ENCODE measurements at places on chromosomes 11 and 22.
A peak's percentile ranks its signal among the peaks of the same experiment; 100 is the strongest.

- H3K4me3 ChIP-seq, result no peak overlapping the region
- no peak overlapping the region for H3K27ac ChIP-seq
- peaks cover 2% of the 10 kb centered on the region for H3K36me3 ChIP-seq
- H3K4me1 ChIP-seq, result no peaks in the 10 kb centered on the region
Measured at GRCh38 chr22:32080904-32081303, 37.8 kb downstream of the SLC5A1 start.

GRCh38 chr11:23212807-23213206, 352.5 kb upstream of the CCDC179 start:
- no peaks in the 10 kb centered on the region for H3K36me3 ChIP-seq
- H3K27me3 ChIP-seq, result no peaks in the 10 kb centered on the region
- DNase-seq, result no peak
- no peak overlapping the region for H3K4me3 ChIP-seq
- no peaks in the 10 kb centered on the region for H3K4me1 ChIP-seq
- no peak overlapping the region for H3K27ac ChIP-seq

DNA sequence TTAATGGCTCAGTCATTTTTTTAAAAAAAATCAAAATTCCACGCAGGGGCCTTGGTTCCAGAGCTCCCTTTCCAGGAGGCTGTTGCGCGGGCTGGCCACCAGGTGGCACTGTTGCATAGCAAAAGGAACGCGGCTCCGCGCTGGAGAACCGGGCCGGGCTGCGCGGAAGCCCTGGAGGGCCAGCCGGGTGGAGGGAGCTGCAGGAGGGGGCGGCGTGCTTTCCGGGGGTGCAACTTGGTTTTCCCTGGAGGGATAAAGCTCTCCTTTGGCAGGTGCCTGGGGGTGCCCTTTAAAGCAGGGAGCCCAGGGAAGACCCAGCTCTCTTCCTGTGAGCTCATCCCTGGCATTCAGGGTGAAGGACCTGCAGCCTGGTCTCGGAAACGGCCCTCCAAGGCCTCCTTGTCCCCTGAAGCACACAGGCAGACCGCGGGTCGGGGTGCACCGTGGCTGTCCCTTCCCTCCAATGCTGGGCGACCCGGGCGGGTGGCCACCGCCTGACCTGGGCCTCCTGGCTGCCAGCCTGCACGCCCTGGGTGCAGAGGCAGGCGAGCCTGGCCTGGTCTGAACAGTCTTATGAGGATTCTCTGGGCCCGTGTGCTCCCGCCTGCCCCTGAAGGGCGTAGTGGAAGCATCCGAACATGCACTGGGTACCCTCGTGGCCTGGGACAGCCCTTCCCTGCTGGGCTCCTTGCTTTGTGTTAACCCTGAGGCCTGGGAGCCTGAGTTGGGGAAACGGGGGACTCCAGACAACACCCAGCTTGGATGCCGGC, 23.4 kb downstream of the KRTAP5-5 start:
- peaks cover 3% of the 10 kb centered on the region for H3K36me3 ChIP-seq
- DNase-seq, result peak; percentile 73
- H3K27me3 ChIP-seq, result peaks cover 45% of the 10 kb centered on the region

DNA sequence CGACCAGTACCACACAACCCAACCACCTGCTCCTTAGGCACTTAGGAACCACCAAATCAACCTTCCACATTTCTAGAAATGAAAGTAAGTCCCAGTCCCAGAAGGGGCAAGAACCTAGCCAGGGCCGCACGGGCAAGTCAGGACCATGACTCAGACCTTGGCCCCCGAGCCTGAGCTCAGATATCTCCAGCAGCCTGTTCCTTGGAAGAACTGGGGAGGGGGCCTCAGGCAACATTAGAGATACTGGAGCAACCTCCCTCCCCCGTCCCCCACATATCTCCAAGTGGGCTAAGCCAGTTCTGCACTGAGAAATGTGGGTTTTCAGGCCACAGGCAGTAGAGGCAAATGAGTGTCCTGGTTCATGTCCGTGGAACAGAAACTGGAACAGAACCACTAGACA, 7.7 kb downstream of the ARAP1 start:
- peaks cover 8% of the 10 kb centered on the region for H3K36me3 ChIP-seq
- peak overlapping the region; percentile 98 for H3K27ac ChIP-seq
- peaks cover 75% of the 10 kb centered on the region for H3K4me1 ChIP-seq

DNA sequence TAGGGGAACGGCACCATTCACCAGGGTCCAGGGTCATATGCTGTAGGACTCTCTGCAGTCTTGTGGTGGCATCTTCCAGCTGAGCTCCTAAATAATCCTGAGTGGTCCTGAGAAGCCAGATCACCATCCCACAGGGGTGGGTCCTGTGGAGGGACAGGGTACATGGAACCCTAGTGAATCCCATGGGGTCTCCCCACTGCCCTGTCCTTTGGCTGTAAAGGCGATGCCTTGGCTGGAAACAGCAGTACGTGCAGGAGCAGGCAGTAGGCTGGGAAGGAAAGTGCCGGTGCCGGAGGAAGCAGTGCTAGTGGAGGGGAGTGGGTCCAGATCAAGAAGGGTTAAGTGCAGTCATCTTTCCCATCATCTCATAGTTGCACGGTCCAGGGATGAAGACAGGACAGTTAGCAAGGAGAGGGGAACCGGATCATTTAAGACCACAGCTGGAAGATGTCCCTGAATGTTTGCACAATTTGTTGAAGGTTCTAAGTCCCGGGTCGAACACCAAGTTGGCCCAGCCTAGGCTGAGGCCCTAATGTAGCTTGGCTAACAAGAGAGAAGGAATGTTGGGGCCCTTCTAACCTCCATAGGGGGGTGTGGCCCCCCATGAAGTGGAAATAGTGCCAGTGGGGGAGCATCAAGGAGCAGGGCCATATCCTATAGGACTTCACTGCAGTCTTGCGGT, 18.1 kb downstream of the TSPAN32 start:
- H3K4me1 ChIP-seq, result peaks cover 12% of the 10 kb centered on the region
- H3K27ac ChIP-seq, result no peak overlapping the region
- peaks cover 15% of the 10 kb centered on the region for H3K27me3 ChIP-seq
- peaks cover 2% of the 10 kb centered on the region for H3K36me3 ChIP-seq
- DNase-seq, result no peak

- H3K36me3 ChIP-seq, result no peaks in the 10 kb centered on the region
- H3K4me1 ChIP-seq, result no peaks in the 10 kb centered on the region
- no peak overlapping the region for H3K4me3 ChIP-seq
- DNase-seq, result no peak
- H3K27ac ChIP-seq, result no peak overlapping the region
Measured at GRCh38 chr11:47020793-47021526, 84.4 kb downstream of the CSTPP1 start.

DNA sequence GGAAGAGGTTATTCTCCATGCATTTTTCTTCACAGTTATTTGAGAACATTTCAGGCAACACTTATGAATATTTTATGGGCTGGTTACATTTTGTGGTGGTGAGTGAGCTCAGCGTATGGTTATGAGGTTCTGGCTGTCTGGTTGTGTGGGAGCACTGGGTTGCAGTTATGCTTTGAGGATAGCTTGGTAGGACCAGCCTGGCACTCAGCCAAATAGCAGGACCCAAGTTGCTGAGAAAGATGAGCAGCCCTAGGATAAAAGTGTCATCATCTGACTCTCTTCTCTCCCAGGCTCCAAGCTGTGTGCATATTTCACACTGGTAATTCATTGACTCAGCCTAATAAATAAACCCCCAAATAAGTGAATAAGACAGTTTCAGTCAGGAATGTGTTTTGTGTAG, 8.1 kb upstream of the SRSF8 start:
- H3K4me3 ChIP-seq, result no peak overlapping the region
- H3K27me3 ChIP-seq, result peaks cover 54% of the 10 kb centered on the region
- no peak for DNase-seq

DNA sequence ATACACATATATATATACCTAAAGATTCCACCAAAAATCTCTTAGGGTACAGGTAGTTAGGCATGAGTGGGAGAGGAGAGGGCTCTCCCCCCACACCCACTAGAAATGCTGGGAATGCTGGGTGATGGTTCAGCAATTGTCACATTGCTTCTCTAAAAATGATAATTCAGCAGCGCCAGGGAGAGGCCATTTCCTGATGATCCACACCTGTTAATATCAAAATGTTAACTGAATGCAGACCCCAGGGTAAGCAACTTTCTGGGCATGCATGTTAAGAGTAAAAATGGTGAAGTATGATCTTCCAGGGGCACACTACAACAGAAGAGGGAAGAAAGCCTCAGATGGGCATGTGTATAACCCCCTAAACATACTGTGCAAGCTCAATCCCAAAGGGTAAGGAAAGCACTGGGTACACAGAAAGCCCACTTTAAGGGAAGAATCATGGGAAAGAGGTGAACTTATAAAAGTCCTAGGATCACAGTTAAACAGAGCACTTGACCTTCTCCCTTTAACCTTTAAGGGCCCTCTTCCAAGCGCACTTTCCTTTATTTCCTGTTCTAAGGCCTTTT, 67.6 kb upstream of the GNAZ start:
- H3K4me3 ChIP-seq, result no peak overlapping the region
- no peak for DNase-seq
- H3K27me3 ChIP-seq, result peaks cover 74% of the 10 kb centered on the region
- H3K36me3 ChIP-seq, result no peaks in the 10 kb centered on the region
- no peak overlapping the region for H3K27ac ChIP-seq

GRCh38 chr22:23893945-23894709, at the start of gene MIF:
MIF (plus strand) TSS chr22:23894383; CDS start chr22:23894475, 92 bp downstream.
- peak; percentile 99 for DNase-seq
- H3K27ac ChIP-seq, result peak within 1 kb of the TSS; percentile 96
- H3K27me3 ChIP-seq, result no peaks in the 10 kb centered on the region
- H3K4me3 ChIP-seq, result peak within 1 kb of the TSS; percentile 93

DNA sequence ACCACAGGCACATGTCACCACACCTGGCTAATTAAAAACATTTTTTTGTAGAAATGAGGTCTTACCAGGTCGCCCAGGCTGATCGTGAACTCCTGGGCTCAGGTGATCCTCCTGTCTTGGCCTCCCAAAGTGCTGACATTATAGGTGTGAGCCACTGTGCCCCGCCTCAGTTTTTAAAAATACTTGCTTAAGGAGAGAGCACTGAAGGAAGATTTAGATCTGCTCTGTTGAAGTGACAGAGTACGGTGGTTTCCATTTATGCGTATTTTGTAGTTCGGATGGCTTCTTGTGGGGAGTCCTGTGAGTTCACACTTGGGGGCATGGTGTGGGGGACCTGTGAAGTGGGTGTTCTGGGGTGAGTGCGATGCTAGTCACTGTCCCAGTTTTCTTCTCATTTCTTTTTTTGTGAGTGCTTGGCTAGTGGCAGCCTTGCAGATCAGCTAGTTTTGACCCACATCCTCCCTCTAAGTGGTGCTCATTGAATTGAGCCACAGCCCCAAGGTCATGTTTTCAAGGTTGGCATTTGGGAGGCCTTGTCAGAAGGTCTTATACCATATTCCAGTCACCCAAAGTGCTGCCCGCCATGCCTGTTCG, 31.5 kb downstream of the PTPRJ start:
- peaks cover 66% of the 10 kb centered on the region for H3K4me1 ChIP-seq
- peak; percentile 44 for DNase-seq
- H3K27ac ChIP-seq, result peak overlapping the region; percentile 97
- peaks cover 15% of the 10 kb centered on the region for H3K36me3 ChIP-seq

GRCh38 chr11:86124251-86125233, 55.7 kb upstream of the PICALM start:
- H3K36me3 ChIP-seq, result peaks cover 1% of the 10 kb centered on the region
- H3K4me1 ChIP-seq, result peaks cover 6% of the 10 kb centered on the region
- no peak overlapping the region for H3K4me3 ChIP-seq
- H3K27ac ChIP-seq, result no peak overlapping the region
- no peak for DNase-seq

DNA sequence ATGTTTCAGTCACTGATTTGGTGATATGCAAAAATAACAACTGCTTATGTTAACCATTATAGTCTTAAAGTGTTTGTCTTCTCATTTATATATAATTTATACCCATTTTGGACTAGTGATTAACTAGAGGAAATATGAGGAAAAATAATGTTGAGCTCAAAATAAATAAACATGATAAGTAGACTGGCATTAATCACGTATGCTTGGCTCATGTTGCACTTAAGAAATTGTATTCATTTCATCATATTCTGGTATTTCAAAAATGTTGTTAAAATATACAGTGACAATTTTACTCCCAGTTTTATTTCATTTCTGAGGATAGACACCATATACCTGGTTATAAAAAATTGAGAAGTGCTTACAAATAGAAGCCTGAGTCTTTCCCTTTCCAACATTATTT, 3.8 kb upstream of the OR10D3 start:
- H3K27ac ChIP-seq, result no peak overlapping the region
- H3K4me1 ChIP-seq, result no peaks in the 10 kb centered on the region
- peaks cover 12% of the 10 kb centered on the region for H3K27me3 ChIP-seq

DNA sequence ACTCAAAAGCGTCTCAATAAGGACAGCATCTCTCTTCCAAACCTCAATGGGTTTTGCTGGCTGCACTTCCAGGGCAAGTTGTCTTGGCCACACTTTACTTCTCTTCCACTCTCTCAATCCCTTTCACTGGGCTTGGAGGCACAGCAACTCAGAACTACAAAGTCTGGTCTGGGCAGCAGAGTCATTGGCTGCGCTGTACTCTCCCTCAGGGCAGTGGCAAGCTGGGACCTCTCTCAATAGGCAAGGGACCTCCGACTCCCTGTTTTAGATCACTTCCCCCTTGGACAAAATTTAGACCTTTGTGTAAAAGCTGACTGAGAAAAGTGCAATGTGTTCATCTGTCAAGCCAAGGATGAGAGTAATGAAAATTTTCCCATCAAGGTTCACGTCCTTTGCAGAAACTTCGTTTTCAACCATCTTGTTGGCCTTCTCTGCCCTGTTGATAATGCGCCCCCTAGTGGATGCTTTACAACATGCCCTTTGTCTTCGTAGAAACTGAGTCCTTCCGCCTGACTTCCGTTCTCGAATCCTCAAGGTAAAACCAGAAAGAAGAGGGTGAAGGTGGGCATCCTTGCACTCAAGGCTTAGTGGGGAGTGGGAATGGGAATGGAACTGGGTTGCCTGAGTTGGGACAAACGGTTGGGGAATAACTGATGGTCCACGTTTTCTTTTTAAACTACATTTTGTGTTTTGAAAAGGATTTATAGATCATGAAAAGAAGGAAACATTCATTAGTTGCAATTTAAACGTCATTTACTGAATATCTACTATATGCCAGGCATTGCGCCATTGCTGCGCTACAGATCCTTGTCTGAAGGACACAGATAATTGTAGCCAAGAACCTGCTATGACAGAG, 99.1 kb downstream of the CD44 start:
- H3K4me1 ChIP-seq, result peaks cover 74% of the 10 kb centered on the region
- H3K27ac ChIP-seq, result peak overlapping the region; percentile 81
- peaks cover 20% of the 10 kb centered on the region for H3K36me3 ChIP-seq
- H3K27me3 ChIP-seq, result no peaks in the 10 kb centered on the region
- DNase-seq, result peak; percentile 42

- no peak for DNase-seq
- H3K27me3 ChIP-seq, result no peaks in the 10 kb centered on the region
- no peak overlapping the region for H3K27ac ChIP-seq
- H3K4me1 ChIP-seq, result peaks cover 39% of the 10 kb centered on the region
- peaks cover 8% of the 10 kb centered on the region for H3K36me3 ChIP-seq
- H3K4me3 ChIP-seq, result no peak overlapping the region
Measured at GRCh38 chr22:42939941-42940653, 74.9 kb downstream of the PACSIN2 start.

DNA sequence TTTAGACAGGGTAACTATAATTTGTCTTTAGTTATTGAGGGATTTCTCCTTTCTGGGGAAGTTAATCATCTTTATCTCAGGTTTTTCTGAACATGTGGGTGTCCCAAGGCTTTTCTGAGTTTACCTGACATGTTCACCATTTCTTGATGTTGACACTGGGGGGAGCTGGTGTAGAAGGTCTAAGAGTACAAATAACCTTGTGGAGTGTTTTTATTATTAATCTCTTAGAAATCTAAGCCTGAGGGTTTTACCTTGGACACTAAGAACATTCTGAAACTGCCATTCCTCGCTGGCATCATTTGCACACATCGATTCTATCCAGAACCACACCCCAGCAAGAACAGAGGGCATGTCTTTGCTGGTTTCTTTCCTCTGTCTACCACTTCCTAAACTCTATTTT, 15.6 kb upstream of the C11orf91 start:
- DNase-seq, result no peak
- H3K4me1 ChIP-seq, result no peaks in the 10 kb centered on the region
- no peak overlapping the region for H3K27ac ChIP-seq
- H3K36me3 ChIP-seq, result peaks cover 11% of the 10 kb centered on the region
- H3K27me3 ChIP-seq, result no peaks in the 10 kb centered on the region

All from central memory CD8-positive, alpha-beta T cell (primary cell).